NCI-H1105 (cell line): ENCODE measurements at places on chromosomes 2 and 18.

- DNase-seq, result no peak
Observed at GRCh38 chr2:47015206-47015605, 99.6 kb upstream of the MCFD2 start.

- DNase-seq, result no peak
Observed at GRCh38 chr2:44573996-44574395, 212.2 kb downstream of the CAMKMT start.

- no peak for DNase-seq
Observed at GRCh38 chr2:154974041-154974440, 275.5 kb downstream of the KCNJ3 start.

GRCh38 chr2:53235836-53236582 is 531.6 kb upstream of the CHAC2 start:
- DNase-seq, result no peak

DNA sequence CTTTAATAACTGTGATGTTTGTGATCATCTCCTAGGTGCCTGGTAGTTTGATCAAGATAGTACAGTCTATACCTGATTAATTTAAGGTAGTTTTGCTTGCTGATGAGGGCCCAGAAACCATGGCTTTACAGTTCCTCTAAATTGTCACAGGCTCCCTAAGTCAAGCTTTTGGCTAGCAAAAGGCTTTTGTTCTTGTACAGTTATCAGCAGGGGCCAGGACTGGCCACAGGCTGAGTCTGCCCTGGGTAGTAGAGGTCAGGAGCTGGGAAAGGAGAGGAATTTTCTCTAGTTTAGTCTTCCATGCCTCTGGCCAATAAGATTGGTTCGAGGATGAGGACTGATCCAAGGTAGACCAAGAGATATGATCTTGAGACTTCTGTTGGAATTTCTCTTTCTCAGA is 3.6 kb upstream of the BOD1L2 start:
- no peak for DNase-seq

GRCh38 chr2:122519821-122520611 is 764.6 kb downstream of the TSN start:
- DNase-seq, result no peak

GRCh38 chr2:106020032-106020431 is 174.1 kb downstream of the UXS1 start:
- no peak for DNase-seq

GRCh38 chr2:128395640-128396499 is 77.2 kb upstream of the HS6ST1 start:
- no peak for DNase-seq

- no peak for DNase-seq
Observed at GRCh38 chr2:190809139-190809764, 71.4 kb upstream of the GLS start.

GRCh38 chr2:70627211-70627898 is 73.7 kb upstream of the TGFA start:
- peak; percentile 42 for DNase-seq

DNA sequence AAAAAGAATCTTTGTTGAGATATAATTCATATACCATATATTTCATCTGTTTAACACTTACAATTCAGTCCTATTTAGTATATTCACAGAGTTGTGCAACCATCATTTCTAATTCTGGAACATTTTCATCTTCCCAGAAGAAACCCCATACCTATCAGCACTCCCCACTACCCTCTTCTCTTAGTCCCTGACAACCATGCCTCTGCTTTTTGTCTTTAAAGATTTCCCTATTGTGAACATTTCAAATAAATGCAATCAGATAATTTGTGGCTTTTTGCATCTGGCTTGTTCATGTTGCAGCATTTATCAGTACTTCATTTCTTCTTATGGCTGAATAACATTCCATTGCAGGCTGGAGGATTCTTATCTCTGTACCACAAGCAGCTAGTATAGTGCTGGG is 305.9 kb upstream of the MEX3C start:
- DNase-seq, result no peak

DNA sequence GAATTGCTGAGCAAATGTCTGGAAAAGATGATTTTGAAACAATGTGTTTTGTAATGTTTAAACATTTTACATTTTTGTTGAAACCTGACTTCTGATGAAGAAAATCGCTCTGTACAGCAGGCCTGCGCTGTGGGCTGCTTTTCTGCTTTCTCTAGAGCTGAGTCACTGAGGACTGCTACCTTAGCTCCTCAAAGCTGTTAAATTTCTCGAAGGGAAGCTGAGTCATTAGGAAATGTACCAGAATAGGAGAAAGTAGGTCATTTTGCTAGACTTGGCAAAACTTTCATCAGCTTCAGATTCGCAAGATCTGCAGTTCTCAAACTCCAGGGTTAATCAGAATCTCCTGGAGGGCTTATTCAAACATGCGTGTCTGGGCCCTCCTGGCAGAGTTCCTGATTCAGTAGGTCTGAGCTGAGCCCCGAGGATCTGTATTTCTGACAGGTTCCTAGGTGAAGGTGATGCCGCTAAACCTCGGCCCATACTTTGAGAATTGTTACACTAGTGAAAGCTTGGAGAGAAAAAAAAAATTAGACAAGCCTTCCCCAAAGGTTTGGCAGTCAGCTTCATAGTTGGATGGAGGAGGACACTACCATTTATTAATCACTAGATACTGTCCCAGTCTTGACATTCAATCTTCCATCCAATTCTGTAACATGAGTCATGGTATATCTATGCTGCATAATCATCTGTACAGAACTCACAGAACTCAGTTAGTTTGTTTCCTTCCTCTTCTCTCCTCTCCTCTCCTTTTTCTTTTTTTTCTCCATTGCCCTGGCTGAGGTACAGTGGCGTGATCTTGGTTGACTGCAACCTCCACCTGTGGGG is 297.6 kb downstream of the PARD3B start:
- DNase-seq, result no peak

GRCh38 chr2:181575650-181576025 is 81.3 kb downstream of the CERKL start:
- no peak for DNase-seq

DNA sequence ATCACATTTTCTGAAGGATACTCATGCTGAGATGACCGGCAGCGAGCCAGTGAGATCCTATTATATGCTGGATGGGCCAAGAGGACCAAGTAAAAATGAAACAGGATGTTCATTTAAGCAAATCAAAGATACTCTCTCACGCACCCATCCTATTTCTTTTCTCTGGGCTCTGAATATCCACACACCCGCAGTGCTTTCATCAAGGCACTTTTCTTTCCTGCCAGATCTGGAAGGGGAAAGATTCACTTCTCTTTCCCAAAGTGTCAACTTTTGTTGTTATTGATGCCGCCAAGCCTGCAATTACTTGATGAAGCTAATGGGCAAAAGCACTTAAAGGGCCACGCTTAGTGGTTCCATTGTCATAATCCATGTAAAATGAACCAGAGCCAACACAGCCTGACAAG is 191.9 kb upstream of the CHAC2 start:
- peak; percentile 89 for DNase-seq

GRCh38 chr2:54347622-54348021 is 91.6 kb upstream of the TSPYL6 start:
- DNase-seq, result no peak

DNA sequence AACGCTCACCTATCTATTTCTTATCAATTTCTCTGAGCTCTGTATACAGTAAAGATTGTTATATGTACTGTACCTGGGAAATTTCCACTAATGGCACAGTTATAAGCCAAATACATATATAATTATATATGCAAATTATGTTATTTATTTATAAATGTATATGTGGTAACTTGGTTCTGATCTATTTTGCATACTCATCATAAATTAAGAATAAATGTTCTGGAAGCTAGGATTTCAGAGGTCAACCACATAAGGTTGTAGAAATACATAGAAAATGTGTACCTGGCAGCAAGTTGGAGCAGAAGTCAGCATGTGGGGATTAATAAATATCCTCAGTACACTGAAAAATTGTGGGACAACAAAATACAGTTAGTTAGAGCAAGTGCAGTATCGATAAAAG is 353.7 kb upstream of the ZNF521 start:
- no peak for DNase-seq

DNA sequence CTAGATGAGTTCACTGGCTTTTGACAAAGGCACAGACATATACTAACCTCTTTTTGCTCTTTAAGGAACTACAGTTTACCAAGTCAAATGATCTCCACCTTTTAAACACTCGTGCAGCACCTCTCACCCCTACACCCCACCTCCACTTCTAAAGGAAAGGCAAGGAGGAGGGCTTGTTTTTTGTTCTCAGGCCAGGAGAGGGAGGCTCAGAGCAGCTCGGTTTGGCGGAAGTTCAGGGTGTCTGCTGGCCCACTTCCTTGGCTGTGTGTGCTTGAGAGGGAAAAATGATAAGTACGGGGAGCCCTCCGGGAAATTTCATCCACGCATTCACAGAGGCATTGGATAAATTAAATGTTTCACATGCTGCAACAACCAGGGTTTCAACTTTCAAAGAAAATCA is 667.9 kb downstream of the BCL11A start:
- no peak for DNase-seq

DNA sequence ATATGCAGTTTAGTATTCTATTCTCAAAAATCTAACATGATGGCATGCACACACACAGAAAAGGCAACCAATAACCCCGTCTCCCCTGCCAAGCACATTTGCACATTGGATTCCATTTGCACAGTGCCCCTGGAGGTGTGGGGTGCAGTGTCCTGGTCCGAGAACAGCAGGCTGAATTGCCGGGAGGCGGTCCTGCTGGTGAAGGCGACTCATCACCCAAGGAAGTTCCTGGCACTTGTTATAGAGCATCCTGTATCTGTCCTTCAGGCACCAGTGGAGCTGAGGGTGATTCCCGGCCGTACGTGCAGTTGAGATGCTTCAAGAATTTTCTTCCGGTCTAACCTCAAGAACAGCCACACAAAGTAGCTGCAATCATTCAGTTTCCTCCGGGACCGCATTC is 73.0 kb upstream of the RAB12 start:
- no peak for DNase-seq

GRCh38 chr2:98568161-98568956 is 40.0 kb downstream of the COA5 start:
- DNase-seq, result no peak

DNA sequence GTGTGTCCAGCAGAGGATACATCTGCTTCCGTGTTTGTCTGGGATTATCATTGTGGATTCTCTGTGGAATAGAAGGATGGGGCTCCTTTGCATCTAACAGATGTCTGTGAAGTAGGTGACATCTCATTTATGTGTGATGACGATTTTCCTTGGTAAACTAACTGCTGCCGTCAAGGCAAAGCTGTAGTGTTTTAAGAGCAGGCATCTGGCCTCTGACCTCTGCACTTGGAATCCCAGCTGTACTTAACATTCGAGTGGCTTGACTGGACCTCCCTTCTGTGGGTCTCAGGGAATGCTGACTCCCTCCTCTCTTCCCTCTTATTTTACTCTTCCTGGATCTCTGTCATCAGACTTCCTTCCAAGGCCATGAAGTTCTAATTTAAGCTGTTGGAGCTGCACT is 56.4 kb downstream of the DCDC2C start:
- DNase-seq, result no peak

DNA sequence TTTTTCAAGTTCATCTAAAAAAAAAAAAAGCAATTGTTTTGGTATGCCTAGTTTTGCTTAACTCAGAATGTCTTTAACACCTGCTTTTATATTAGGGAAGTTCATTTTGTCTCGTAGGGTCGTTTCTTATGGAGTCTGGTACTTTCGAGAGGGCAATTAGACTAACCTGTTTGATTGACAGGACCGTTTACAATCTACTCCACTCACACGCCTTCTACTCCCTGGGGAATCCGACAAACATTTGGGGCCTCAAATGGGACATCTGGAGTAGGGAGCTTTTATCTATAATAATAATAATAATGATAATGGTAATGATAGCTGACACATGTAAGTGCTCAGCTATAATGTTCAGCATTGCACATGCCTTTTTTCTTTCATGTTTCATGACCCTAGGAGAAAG is 261.6 kb upstream of the RASGRP3 start:
- DNase-seq, result no peak

GRCh38 chr2:52936029-52936428 is 831.6 kb upstream of the CHAC2 start:
- no peak for DNase-seq

DNA sequence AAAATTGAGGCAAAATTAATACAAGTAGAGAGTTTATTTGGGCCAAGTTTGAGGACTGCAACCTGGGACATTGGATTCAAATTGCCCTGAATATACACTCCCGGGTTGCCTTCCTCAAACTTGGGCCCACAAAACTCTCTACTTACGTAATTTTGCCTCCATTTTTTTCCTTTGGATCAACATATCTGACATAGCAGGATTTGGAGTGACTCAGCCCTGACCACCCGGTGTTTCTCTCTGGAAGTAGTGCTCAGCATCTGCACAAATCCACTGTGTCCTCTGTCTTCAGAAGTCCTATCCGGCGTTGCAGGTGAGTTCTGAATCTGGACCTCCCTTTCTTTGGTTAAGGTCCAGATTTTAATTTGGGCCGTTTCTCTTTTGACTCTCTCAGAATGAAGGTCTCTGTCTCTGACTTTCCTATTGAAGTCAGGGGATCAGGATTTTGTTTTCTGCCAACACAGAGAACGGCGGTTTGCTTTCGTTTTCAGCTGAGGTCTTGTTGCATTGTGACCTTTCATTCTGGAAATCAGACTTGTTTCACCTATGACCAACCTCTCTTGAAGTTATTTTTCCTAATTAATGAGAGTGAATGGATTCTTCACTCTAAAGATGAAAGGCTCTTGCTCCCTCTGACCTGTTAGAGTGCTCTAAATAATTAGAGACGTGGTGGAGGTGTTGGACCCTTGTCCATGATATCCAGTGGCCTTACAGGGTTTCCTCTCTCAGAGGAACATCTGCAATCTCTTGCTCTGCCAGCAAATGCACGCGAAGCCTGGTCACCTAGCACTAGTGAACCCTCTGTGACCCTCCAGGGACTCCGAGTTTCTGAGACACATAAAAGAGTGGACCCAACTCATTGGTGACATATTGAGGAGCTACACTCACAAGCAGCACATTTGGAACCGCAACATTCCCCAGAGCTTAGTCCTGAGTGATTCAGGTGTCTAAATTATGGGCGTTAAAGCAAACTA is 13.6 kb downstream of the TCF23 start:
- DNase-seq, result no peak

DNA sequence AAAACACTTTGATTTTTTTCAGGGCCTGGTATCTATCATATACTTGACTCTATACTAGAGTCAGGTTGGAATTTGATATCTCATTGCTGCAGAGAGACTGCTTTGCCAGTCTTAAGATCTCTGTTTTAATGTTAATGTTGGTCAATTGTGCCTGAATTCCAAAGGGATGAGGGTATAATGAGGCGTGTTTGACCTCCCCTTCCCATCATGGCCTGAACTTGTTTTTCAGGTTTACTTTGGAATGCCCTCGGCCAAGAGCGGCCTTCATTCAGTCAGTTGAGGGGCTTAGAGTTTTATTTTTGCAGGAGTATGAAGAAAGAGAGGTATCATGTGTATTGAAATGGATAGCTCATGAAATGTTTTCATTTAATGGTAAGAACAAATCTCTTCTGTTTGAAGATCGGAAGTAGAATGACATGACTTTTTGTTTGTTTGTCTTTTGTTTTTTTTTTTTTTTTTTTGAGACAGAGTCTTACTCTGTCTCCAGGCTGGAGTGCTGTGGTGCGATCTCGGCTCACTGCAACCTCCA is 119.0 kb downstream of the KIAA1328 start:
- no peak for DNase-seq
